ENCODE measurements at places on chromosomes 1 and 21.

- DNase-seq, result no peak
Measured at GRCh38 chr1:85321237-85321964, 45.0 kb upstream of the BCL10 start.

- no peak for DNase-seq
Measured at GRCh38 chr1:171257607-171258076, 9.3 kb downstream of the FMO1 start.

DNA sequence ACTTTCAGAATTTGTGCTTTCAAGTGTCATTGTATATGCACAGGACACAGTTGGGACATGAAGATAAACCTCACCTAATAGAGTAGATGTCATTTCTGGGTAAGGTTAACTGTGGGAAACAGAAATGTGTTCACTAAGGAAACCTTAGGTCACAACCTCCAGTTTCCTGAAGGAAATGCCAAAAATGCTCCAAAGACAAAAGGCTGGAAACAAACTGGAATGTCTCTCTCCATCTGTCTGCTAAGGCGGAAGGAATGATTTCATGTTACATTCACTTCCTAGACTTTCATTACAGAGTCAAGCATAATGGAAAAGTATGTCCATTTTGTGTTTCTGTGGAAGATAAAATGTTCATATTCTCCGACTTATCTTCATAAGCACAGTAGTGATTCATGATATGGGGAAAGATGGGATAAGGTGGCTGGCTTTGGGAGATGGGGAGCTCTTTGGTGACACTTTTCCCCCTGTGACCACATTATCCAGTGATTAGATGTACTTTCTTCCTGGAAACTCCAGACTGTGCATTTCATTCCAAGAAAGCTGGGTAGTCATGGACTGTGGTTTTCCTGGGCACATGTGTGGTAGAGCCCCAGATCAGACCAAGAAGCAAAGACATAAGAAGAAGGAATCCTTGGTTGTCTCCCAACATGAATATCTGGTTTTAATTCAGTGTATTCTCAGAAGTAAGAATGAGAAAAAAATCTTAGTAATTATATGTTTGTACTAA lies 5.7 kb downstream of the S1PR1 start:
- DNase-seq, result no peak

- no peak for DNase-seq
Measured at GRCh38 chr1:3482378-3482849, 27.9 kb downstream of the ARHGEF16 start.

All from activated gamma-delta T cell (primary cell).